ENCODE measurements at places on chromosomes 1 and 21.

DNA sequence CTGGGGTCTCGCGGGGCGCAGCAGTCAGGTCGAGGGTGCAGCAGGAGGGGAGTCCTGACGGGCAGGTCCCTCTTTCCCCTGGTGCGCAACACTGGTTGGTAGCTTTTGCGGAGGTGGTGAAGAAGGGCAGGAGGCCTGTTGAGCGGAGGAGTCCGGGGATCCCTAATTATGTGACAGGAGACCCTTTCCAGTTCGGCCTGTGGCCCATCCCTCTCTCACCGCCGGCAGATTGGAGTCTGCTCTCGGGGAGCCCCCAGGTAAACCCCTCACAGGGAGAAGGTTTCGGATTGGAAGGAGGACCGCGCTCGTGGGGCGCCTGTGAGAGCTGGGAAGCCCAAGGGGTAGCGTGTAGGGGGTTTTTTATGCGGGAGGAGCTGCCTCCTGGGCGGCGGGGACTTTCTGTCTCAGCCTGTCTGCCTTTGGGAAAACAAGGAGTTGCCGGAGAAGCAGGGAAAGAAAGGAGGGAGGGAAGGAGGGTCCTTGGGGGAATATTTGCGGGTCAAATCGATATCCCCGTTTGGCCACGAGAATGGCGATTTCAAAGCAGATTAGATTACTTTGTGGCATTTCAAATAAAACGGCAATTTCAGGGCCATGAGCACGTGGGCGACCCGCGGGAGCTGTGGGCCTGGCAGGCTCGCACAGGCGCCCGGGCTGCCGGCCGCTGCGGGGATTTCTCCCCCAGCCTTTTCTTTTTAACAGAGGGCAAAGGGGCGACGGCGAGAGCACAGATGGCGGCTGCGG lies 9.5 kb downstream of the SIM2 start:
- no peak for DNase-seq

- peak; percentile 35 for DNase-seq
Measured at GRCh38 chr1:209929751-209930150, 8.3 kb upstream of the SYT14 start.

DNA sequence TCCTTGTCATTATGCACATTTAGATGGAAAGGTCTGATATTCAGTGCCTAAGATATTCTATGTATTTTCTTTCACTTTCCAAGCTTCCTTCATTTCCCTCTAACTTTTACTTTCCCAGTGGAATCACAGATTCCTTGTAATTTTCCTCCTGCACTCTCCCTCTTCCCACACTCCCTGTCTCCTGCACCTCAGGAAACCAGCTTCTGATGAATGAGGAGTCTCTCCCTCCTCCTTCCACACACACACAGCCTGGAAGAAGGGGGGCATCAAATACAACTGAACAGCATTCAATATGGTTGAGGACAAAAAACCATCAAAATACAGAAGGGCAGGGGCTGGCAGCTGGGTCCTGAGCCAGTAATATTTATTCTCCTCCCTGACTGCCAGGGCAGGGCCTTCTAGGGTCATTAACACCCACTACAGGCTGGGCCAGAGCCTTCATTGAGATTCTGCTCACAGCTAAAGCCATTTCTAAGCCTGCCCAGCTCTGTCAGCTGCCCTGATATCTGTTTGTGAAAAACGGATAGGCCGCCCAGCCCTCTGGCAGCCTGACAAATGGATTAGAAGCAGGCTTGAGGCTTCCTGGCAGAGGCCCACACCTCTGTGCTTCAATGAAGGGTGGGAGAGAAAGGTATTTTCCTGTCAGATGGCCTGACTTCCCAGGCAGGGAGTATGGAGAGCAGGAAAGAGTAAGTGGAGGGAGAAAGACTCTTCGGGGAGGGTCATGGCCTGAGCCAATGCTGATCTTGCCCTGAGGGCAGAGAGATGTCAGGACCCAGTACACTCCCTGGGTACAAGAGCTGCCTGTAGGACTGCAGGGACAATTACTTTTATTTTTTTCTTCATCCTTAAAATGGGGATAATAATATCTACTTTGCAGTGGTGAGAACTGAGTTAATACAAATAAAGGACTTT lies 138.9 kb upstream of the SPATA6 start:
- no peak for DNase-seq

DNA sequence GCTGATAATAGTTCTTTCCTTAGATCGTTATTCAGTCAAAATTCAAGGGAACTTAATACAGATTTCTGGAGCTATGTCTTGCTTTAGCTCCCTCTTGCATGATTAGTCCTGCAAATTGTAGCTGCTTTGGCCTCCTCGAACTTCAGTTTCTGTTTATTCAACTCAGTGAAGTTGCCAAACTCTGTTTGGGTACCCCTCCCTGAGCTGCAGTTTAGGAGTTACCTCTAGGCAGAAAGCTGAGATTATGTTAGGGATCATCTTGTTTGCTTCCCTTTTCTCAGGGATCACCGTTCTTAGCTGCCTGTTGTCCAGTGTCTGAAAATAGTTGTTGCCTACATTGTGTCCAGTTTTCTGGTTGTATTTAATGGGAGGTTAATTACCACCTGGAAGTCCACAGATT lies 43.5 kb downstream of the SNX27 start:
- DNase-seq = no peak

GRCh38 chr1:117093870-117094621 lies 27.5 kb downstream of the TRIM45 start:
- DNase-seq = no peak

DNA sequence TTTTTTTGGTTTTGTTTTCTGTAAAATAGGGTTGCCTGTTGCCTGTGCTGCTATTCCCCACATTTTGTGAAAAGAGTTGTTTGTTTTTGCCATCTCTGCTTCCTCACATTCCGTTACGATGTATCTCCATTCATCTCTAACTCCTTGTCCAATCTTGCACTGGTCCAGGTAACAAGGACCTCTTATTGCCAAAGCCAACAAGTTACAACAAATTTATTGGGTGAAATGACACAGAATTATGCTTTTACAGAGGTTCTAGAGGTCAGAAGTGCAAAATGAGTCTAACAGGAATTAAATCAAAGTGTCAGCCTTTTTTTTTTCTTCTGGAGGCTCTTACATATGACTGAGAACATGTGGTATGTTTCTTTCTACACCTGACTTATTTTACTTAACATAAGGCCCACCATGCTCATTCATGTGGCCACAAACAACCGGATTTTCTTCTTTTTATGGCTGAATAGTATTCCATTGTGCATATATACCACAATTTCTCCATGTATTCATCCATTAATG lies 787.9 kb upstream of the B3GALT2 start:
- DNase-seq = no peak
